Diencephalon (tissue), 1 donor: ENCODE measurements at places on chromosomes 11 and 22. TPM values are rescaled to one million over a fixed set of nuclear protein-coding genes. Genes with fewer than 3 reads are reported as not detected.

CFAP68 gene
- 19.6 TPM for total RNA-seq

OR51I1 gene
- total RNA-seq: not detected

GSTT2B gene
- 4.6 TPM for total RNA-seq

MFRP gene
- 0.23 TPM for total RNA-seq

MPZL3 gene
- 2.8 TPM for total RNA-seq

SLC22A8 gene
- total RNA-seq: 1.2 TPM

TPCN2 gene
- total RNA-seq: 10.4 TPM
